ENCODE measurements at places on chromosomes 5 and 9.

GRCh38 chr9:37914701-37915358 lies 10.9 kb upstream of the SLC25A51 start:
- no peak for DNase-seq

GRCh38 chr9:36903541-36904435 lies 130.3 kb downstream of the PAX5 start:
- no peak for DNase-seq

DNA sequence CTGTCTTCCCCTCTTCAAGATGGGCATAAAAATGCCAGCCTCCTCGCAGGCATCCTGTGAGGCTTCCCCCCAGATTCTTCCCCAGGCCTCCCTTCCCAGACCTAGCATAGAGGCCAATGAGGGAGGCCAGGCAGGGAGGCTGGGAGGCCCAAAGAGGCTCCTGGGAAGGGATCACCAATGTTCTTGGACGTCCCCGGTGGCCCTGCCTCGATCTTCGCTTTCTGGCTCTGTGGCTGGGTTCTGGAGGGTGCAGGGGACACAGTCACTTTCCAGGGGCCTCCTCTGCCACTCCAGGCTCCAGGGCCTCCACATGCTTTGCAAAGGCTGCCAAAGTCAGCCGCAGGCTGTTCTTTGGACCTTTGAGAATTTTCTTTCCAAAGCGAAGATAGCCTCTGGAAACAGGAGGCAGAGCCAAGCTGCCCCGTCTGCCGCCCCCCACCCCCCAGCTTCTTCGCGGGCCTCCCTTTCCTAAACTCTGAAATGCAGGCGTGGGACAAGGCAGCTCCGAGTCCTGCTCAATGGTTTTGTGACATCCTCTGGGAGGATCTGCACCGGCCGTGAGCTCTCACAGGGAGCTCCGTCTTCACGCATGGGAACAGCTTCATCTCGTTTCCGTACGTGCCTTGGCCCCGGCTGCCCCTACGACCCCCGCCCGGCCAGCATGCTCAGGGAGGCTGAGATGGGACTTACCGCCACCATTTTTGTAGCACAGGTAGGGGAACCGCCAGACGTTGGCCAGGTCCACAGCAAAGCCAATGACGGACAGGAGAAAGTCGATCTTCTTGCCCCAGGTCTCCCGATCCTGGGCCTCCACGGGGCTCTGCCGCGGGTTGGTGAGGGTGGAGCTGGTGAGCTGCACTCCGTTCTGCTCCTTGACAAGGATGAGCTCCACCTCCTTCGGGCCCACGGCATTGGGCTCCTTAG lies 2.8 kb downstream of the SLC6A3 start:
- no peak for DNase-seq

GRCh38 chr9:127777368-127777980 lies 992 bp downstream of the SH2D3C start:
- DNase-seq: no peak

- no peak for DNase-seq
These were observed 47.0 kb downstream of the KIF24 start for GRCh38 chr9:34282096-34282495.

GRCh38 chr5:142925795-142926194 lies 155.6 kb downstream of the ARHGAP26 start:
- DNase-seq: no peak

DNA sequence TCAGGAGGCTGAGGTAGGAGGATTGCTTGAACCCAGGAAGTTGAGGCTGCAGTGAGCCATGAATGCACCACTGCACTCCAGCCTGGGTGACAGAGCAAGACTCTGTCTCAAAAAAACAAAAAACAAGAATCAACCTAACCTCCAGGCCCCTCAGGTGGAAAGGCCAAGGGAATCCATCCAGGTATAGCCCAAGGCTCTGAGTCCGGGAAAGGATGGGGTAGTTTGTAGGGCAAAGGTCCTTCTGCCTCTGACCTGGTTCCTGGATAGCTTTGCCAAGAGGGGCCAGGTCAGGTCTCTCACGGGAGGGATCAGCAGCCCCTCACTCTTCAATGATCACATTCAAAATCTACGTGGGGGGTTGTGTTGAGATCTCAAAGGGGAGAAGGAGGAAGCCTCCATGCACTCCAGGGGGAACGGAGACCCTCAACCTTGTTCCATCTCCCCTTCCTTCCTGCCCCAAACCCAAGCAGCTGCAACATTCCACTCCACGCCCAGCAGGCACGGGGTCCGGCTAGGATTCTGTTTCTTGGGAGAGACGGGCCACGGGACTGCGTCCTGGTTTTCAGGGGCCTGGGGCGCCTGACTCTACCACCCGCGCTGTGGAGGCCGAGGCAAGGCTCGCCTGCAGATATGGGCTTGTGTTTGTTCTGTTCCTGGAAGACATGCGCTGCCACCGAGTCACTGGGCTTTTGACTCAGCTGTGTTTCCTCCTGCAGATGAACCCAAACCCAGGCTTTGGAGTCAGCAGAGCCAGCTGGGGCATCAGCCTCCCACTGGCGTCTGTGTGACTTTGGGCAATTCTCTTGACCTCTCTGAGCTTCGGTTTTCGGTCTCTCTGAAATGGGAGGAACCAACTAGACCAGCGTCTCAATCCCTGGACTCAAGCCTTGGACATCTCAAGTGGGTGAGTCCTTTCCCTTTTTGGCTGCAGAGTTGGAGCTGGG lies 35.5 kb downstream of the PLPP7 start:
- DNase-seq: no peak

GRCh38 chr5:94916619-94917018 lies 298.1 kb downstream of the SLF1 start:
- no peak for DNase-seq

Measured in NCI-H526 treated with DMSO at 0.1 percent for 48 hours (cell line).